Ureter (tissue), 1 donor: ENCODE measurements at places on chromosomes 7 and 10.

GRCh38 chr7:43756368-43757072 lies 2.0 kb upstream of the BLVRA start:
- DNase-seq: no peak

GRCh38 chr7:81367326-81367931 lies 402.4 kb downstream of the HGF start:
- DNase-seq: no peak

DNA sequence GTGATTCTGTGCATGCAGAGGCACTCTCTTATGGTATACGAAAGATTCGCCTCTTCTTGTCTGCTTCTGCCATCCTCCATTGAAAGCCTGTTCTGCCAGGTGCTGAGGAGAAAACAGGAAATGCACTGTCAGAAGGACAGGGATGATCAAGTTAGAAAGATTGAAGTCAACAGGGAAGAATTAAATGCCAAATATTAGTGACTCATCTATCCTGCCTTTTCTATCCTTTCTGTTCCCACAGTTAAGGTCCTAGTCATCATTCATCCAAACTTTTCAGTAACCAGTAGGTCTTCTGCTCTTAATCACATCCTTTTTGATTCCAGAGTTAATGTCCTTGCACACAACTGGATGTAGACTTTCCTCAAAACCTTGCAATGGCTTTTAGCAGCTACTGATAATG lies 4.8 kb upstream of the ZNF783 start:
- no peak for DNase-seq

DNA sequence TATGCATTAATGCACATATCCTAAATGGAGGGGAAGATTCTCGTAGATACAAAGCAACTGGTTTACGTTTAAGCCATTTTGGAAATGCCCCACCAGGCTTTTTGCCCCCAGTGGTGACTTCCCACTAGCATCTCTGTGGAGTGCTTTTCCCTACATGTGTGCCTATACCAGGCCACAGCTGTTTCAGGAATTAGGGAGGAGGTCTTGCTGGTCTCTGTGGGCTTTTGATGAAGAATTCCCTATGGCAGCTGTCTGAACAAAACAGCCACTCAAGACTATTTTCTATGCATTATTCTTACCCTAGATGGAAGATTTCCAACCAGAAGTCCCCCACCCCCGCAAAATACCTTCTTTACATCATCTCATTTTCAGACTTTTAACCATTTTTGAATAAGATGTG lies 52.0 kb upstream of the NMT2 start:
- no peak for DNase-seq

DNA sequence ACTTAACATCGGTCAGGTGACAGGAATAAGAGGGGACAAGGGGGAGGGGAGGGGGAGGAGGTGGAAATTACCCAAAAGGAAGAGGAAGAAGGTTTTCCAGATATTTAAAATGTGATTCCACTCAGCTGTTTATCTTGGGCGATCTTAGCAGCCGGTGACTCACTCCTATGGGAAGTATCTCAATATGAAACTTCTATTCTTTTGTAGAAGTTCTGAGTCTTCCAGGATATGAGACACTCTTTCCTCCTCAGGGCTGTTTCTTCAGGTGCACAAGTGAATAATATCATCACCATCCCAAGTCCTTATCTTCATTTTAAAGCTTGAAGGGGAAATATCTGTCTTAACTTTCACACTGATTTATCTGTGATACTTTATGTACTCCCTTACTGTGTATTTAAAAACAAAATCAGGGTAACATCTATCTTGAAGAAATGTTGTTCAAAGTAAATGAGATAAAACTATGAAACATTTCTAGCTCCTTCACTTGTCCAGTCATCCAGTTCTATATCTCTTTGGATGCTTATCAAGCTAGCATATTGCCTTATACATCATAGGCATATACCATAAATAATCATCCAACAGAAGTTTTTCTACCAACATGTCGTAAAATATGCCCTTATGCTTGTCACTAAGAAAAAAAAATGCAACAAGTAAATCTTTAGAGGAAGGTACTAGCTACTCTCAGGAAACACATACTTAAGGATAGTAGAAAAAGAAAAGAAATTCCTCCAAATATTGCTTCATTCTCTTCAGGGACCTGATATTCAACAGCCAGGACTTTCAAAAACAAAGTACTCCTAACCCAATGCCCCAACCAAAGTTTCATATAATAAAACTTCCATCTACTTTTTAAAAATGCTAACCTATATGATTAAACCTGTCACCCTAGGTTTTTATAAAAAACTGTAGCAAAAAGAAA lies 13.7 kb downstream of the DOCK4 start:
- no peak for DNase-seq

GRCh38 chr7:106982415-106982814 lies 62.1 kb upstream of the PRKAR2B start:
- DNase-seq: no peak

DNA sequence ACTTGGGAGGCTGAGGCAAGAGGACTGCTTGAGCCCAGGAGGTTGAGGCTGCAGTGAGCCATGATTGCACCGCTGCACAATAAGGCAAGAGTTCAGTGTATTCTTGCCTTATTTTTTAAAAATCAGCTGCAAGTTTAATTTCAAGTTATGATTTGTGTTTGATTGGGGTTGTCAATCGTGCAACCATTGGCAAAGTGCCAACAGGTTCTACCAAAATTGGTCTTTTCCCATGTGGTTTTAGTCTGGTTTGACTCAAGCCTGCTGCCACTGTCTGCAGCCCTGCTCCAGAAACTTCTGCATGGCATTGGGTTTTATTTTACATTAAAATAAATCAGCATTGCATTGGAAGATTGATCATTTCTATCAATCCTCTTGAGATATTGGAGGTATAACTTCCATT lies 72.7 kb downstream of the PTPRE start:
- DNase-seq: no peak

DNA sequence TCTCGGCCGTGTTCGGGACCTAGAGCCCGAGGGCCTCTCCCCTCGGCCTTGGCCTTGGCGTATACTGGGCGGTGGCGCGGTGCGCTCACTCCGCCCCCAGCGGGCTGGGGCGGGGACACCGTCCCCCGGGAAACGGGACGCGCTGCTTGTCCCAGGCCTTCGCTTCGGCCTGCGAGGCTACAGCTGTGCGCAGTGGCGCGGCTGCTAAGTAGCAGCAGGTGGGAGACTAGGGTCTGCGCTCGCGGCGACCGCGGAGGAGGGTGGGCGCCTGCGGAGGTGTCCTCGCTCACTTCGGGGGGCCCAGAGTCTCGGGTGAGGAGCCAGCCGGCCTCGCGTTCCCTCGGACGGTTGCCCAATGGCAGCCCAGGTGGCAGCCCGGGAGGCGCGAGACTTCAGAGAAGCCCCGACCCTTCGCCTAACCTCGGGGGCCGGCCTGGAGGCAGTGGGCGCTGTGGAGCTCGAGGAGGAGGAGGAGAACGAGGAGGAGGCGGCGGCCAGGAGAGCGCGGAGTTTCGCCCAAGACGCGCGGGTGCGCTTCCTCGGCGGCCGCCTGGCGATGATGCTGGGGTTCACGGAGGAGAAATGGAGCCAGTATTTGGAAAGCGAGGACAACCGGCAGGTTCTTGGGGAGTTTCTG lies at the start of gene DNAH11:
TSS of gene DNAH11 (plus strand) at position 149 of the 637 bp plus-strand sequence. CDS start at position 356, 207 bp downstream.
- no peak for DNase-seq

- DNase-seq: no peak
These were observed 38.6 kb downstream of the STEAP4 start for GRCh38 chr7:88268051-88268450.

DNA sequence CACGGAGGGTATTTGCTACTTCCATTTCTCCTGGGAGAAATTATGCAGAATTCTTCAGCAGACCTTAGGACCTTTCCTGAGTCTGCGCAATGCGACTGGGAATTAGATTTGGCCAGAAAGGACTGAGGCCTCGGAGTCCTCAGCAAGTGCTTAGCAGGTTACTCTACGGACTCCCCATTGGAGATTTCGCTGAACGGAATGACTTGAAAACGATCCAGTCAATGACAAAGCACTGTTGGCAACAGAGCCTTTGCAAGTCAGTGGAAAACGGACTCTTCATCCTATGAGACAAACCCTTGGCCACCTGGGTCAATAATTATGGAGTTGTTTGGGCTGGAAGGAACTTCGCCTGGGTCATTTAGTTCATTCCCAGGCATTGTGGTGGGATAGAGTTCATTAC lies 107.4 kb downstream of the FAM204A start:
- no peak for DNase-seq

GRCh38 chr7:132336797-132337196 lies 239.5 kb downstream of the PLXNA4 start:
- no peak for DNase-seq

DNA sequence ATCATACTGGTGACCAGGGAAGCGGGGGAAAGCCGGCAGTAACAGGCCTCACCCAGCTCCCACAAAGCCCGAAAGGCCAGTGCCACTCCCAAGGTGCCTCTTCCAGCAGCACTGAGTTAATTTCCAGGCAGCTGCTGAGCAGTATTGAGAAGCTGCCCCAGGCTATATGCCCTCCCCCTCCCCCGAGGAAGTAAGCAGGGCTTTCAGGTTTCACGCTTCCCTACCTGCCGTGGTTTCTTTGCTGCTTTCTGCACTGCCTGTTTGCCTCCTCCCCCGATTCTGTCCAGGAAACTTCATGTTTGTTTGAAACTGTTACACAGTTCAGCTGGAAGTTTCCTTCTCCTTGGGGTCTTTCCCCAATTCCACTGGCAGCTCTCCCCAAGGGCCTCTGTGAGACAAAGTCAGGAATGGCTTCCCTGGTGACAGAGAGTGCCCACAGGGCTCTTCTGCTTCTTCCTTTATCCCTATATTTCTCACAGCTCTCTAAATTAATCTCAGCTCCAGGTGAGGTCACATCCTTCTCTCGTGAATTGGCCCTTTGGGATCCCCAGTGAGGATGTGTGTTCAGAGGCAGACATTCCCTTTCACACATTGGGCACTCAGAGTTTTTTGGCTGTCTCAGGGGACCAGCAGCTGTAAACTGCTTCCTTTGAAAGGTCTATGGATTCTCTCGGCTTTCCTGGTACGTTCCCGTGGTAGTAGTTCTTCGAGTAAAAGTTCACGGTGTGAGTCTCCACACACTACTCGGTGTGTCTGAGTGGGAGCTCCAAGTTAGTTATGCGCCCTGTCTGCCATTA lies 19.4 kb downstream of the C1GALT1 start:
- peak; percentile 83 for DNase-seq

- no peak for DNase-seq
These were observed 117.2 kb downstream of the SRI start for GRCh38 chr7:88102675-88103074.

- DNase-seq: no peak
These were observed 99.3 kb upstream of the SORCS3 start for GRCh38 chr10:104541820-104542219.

DNA sequence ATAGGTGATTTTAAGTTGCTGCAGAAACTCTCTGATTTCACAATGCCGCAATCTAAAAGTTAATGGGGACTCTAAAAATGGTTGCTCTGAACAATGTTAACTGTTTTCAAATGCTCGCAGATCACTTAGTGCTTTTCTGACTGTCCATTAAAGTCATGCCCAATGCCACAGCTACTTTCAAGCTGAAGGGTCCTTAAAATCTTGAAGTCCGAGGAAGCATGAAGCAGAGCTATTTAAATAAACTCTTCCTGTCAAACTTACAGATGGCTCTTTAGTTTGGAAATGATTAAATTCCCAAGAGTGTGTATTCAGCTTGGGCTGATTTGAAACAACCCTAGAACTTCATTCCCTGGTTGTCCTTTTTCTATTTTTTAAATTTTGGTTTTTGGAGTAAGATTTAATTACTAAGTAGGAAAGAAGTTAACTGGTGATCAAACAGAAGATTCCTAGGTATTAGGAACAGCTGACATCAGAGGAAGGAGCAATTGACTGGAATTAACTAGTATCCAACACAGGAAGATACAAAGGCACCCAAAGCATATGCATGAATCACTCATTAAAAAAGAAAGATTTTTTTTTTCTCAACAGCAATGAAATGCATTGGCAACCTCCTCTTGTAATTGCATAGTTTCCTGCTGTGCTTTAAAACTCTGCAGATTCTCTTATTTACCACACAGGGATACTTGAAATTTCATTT lies 105.1 kb downstream of the NRP1 start:
- no peak for DNase-seq

DNA sequence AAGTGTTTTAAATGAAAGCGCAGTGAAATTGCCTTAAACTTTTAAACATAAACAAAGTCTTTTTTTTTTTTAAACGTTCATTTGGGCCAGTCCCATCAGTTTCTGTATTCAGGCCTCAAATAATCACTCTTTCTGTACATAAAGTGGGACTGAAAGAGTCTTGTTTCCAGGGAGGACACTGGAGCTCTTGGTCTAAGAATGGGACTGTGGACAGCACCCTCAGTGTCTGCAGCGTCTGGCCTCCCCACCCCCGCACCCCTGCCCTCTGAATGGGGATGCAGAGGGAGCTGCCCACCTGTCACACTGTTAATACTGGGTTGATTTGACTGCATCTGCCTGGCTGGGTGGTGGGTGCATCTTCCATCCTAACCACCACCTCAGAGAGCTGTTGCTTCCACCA lies 5.2 kb downstream of the ZNF365 start:
- DNase-seq: no peak

- no peak for DNase-seq
These were observed 625 bp downstream of the RP9 start for GRCh38 chr7:33108554-33109004.

GRCh38 chr7:30487371-30487770 lies 8.8 kb upstream of the NOD1 start:
- no peak for DNase-seq

DNA sequence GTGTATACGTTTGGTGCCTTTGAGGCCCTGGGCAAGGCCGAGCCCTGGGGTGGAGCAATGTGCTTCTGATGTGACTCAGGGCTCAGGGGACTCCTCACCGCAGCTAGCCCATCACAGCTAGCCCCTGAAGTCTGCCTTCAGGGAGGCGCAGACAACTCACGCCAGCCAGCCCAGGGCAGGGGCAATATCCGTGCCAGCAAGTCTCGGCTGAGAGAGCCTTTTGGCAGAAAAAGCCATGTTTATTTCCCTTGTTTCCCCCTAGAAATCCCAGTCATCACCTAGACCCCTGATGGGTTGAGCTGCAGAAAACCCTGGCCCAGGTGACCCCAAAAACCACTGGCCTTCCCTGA lies 90.4 kb downstream of the CHST15 start:
- no peak for DNase-seq

DNA sequence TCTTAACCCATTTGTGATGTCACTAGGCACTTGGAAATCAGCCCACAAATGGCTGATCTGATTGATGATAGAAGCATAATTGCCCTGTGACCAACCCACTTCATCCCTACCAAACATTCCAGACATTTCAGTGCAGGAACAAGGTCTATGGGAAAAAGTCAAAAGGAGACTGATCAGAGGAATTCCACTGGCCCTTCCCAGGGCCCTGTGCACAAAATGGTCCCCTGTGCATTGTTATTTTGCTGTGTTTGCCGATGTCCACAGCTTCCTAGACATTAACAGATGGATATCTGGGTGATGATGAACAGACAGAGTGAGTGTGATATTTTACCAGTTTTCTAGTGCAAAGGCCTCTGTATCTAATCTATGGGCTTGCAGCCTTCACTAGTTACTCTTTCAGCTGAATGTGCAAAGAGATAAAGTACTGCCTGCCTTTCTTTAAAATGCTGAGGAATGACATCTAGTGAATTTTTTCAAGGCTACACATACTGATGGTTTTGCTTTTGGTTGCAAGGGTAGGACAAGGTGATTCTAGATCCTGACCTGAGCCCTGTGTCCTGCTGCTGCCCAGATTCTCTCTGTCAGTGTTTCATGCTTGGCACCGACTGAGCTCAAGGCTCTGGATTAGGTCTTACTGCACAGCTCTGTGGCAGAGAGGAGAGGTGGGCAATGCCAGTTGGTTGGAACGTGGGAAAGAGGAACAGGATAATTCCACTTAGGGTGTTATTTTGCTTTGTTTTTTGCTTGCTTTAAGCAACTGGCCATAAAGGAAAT lies 55.4 kb downstream of the CALD1 start:
- no peak for DNase-seq
